ENCODE measurements at places on chromosomes 1 and 21.

DNA sequence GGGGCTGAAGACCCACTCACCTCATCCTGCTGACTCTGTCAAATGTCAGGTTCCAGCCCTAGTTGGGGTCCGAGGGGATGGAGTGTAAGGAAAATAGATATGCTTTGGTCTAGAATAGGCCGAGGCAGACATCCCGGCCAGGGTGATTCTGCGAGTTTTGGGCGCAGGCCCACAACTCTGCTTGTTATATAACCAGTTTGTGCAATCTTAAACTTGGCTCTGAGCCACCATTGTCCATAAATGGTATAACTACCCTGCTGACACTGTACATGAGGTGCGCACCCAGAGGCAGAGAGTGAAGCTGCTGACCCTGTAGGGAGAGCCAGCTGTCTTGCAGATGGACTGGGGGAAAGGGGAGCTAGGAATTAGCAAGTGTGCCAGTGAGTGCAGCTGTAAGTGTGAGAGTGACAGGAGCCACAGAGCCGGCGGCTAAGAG is 1388.8 kb downstream of the AMY1C start:
- peak; percentile 42 for DNase-seq

DNA sequence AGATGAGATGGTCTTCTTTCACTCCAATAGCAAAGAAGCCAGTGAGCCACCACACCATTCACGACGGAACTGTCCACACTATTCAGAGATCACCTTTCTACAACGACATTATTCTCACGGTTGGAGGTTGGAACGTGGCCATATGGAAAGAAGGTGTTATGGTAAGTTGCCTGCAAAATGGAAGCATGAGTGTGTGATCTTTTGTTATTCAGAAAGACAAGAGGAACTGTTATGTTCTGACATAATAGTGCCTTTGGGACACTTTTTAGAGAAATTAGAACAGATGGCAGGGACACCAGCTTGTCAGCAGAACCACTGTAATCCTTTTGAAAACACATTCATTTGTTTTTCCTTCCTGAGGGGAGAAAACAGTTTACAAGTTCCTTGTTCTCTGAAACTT is 75.8 kb upstream of the MCOLN3 start:
- no peak for DNase-seq

GRCh38 chr1:10986525-10986890 is 25.9 kb upstream of the TARDBP start:
- no peak for DNase-seq

- no peak for DNase-seq
These were observed 163.6 kb upstream of the HP1BP3 start for GRCh38 chr1:20950679-20951078.

Measured in BE2C (cell line).